Fibroblast of lung (primary cell): ENCODE measurements at places on chromosomes 2 and 18. TPM values are rescaled to one million over a fixed set of nuclear protein-coding genes. Genes with fewer than 3 reads are reported as not detected.

HOXD9 gene
- not detected in 2 replicates for total RNA-seq

EPB41L3 gene
- total RNA-seq = 29.9 and 37.0 TPM in 2 replicates

GRCh38 chr18:42275138-42275535 lies 320.1 kb downstream of the PIK3C3 start:
- no peak for DNase-seq

IL1F10 gene
- total RNA-seq = not detected in 2 replicates
